ENCODE measurements at places on chromosomes 16 and 17.

GRCh38 chr17:44006272-44006597 lies 1.8 kb downstream of the NAGS start:
- no peak for DNase-seq

DNA sequence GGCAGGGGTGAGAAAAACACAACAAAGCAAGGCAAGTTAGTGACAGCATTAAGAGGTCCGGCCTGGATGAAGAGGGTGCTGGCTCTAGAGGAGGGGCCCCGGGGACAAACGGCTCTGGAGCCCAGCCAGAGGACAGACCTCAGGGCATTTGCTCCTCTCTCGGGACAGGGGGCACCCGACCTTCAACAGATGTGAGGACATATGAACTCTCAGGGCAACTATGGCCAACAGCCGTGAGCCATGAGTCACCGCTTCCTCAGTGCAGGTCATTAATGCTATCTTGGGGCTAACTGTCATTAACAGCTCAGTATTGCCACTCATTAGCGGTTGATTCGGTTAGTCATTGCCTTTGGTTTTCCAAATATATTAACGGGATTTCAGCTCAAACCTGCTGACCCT lies 9.7 kb upstream of the ARL5C start:
- no peak for DNase-seq

- DNase-seq: no peak
Measured at GRCh38 chr16:86074651-86075487, 175.9 kb downstream of the IRF8 start.

- no peak for DNase-seq
Measured at GRCh38 chr17:38705803-38706504, 881 bp downstream of the MLLT6 start.

DNA sequence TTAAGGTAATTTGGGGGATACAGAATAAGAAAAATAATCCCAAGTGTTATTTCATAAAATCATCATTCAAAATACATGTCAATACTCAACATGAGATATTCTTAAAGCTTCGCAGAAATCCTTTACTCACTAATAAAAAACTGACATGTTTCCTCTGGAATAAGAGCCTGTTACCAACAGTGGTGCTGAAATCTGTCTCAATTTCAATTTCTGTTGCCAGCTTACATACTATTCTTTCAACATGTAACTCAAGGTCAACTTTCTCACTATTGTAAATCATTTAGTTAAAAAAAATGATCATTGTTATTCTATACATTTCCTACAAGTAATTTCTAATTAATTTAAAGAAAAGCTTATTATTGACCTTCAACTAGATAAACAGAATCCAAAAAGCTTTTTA lies 67.9 kb downstream of the CEP95 start:
- DNase-seq: no peak

GRCh38 chr17:58493506-58493905 lies 5.3 kb upstream of the HSF5 start:
- DNase-seq: no peak

DNA sequence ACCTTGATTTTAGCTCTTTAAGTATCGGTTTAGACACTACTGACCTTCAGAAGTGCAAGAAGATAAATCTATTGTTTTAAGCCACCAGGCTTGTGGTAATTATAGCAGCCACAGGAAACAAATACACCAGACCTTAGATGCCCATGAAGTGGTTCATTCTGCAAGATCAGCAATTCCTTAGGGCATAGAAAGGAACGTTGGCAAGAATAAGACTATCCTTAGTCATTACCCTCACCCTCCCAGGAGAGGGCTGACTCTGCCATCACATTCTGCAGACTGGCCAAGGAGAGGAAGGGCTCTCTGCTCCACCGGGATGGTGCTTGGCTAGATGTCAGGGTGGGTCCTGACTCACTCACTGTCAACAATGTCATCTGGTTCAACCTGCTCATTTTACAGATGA lies 14.1 kb upstream of the NDEL1 start:
- DNase-seq: no peak

DNA sequence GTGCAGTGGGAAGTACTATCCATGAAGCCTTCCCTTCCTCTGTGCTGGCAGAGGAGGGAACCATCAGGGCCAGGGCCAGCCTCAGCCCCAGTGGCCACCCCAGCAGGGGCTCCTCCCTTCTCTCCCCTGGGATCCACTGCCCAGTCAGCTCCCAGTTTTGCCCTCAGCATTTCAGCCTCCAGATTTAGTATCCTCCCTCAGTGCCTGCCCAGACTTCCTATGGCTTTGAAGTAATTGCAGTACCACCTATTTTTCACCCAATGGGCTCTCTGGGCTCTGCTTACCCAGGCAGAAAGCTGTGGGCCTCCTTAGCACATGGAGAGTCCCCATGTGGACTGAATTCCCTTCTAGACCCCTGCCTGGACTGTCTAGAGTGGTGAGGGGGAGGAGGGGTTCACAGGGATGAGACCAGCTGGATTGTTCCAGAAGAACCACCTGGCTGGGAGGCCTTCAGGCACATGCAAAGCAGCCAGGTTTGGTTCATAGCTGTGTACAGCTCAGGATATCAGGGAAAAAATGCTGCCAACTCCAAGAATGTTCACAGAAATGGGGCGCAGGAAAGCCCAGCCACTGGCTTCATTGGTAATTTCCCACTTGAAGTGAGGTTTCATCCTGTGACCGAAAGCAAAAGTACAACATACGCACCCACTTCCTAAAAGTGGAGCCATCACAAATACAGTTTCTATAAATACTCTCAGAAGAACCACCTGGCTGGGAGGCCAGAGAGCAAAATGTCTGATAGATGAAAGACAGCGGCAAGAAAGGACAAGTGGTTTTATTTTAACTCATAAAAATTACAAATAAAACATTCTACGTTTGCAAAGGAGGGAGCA lies 15.2 kb upstream of the HERPUD1 start:
- DNase-seq: no peak
